ENCODE measurements at places on chromosomes 7 and 10. TPM values are rescaled to one million over a fixed set of nuclear protein-coding genes. Genes with fewer than 3 reads are reported as not detected.

SH2D4B gene
- total RNA-seq = 0.12 TPM

PON1 gene
- total RNA-seq = 2.3 TPM

FAM131B gene
- total RNA-seq = 3.7 TPM

AKR1D1 gene
- total RNA-seq = 5.4 TPM

AGR2 gene
- total RNA-seq = 56.3 TPM

PRSS37 gene
- total RNA-seq = not detected

GRCh38 chr7:66145400-66146104, 30.9 kb downstream of the CRCP start:
- no peak for DNase-seq

- DNase-seq = no peak
These were observed 16.8 kb downstream of the TMEM243 start for GRCh38 chr7:87202705-87203104.

- no peak for DNase-seq
These were observed 22.6 kb upstream of the LRRC72 start for GRCh38 chr7:16504019-16504418.

DNA sequence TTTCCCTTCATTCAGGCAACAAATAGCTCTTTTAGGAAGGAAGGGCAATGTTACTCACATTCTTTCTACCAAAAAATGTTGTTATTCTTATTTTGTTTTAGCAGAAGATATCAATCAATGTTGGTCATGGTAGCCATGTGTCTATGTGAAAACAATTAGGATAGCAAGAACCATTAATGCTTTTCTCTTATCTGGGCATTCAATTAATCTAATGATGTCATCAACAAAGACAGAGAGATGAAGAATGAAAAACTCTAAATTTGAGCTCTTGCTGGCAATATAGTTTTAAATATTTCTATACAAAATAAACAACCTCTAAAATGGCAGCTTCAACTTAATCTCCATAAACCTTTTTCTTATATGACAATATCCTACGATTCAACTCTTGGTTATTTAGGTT, 353.7 kb upstream of the ANKRD30A start:
- DNase-seq = no peak

DNA sequence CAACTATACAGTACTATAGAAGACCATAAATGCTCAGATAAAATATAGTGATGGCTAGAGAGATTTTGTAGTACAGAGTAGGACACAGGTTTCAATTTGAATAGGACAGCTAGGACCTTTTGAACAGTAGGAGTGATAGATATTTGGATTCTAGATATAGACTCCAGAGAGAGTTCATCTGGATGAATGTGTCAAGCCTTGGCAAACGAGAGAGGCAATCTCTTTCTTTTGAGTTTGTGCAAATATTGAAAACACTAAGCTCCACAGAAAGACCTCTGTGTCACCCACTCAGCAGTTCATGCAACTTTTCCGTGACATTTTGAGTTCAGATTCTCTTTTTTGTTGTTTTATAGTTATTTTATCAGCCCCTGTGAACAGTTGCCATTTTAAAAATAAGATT, 834.3 kb upstream of the COBL start:
- no peak for DNase-seq

- no peak for DNase-seq
These were observed 238.4 kb upstream of the ZMIZ1 start for GRCh38 chr10:78830062-78830975.

- DNase-seq = no peak
These were observed 494.1 kb downstream of the SH2D4B start for GRCh38 chr10:81031774-81032173.

DNA sequence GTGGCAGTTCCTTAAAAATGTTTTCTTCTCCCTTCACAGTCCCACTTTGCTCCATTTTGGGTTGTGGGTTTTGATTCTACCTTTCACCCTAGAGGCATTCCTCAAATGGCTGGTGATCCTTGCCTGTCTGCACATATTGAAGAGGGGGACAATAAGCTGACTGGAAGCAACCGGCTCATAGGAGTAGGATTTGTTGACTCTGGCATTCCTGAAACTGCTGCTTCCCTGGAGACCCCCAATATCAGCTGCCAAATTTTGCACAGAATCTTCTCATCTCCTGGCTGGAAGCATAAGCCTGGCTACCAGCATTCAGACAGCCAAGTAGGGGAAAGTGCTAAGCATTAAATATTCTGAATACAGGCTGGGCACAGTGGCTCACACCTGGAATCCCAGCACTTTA, 53.7 kb downstream of the KIF5B start:
- DNase-seq = no peak

- no peak for DNase-seq
These were observed 992 bp upstream of the MGMT start for GRCh38 chr10:129465796-129466702.

DNA sequence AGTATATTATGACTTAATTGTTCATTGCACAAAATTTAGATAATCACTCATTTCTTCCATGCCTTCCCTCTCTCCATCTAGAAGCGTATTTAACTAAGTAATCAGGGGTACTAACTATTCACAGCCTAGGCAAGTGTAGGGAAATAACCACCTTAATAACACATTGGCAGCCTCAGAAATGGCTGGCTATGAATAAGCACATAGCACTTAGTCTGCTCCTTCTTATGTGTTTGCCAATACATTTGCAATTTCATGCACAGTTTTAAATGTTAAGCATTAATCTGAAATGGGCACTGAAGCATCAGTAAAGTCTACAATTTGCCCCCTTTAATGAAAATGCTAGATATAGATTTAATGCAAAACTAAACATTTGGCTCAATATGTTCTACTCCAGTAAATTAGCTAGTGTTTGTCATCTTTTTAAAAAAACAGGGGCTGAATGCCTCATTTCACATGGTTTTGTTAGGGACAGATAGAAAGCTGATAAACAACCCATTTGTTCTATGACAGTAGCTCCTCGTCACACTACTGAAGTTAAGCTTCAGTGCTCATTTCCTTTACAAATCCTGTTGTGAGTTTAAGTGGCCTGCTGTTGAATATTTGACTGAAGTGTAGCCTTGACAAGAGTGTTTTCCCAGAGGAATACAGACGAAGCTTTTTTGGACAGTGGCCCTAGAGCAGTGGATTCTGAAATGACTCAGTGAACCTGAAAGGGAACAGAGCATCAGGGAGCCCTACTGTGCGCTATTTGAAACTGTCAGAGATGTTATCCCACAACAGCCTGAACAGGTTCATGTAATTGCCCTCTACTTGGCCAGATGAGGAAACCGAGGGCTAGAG, 30.5 kb downstream of the HHEX start:
- DNase-seq = no peak

DNA sequence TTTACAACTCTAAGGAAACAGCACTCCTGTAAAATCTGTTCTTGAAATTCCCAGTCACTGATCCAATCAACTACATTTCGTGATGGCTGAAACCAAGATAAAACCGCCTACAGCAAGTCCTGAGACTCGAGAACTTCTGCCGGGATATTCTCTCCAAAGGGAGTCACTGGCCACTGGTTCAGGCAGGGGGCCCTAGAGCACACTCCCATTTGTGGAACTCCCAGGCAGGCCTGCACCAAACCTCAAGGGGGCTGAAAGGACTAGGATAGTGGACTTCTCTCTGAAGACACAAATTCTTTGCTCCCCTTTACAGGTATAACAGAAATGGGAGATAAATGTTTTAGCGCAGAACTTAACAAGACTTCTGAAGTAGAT, 16.3 kb downstream of the CYTH3 start:
- DNase-seq = no peak

DNA sequence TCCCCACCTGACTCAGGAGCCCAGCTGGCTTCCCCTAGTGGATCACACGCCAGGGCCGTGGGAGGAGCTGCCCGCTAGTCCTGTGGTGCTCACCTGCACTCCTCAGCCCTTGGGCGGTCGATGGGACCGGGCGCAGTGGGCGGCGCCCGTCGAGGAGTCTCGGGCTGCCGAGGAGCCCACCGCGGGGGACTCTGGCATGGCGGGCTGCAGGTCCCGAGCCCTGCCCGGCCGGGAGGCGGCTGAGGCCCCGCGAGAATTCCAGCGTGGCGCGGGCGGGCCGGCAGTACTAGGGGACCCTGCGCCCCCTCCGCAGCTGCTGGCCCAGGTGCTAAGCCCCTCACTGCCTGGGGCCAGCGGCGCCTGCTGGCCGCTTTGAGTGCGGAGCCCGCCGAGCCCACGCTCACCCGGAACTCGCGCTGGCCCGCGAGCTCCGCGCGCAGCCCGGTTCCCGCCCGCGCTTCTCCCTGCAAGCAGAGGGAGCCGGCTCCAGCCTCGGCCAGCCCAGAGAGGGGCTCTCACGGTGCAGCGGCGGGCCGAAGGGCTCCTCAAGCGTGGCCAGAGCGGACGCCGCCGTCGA, 367.9 kb downstream of the TYW1 start:
- peak; percentile 11 for DNase-seq

- no peak for DNase-seq
These were observed 85.7 kb downstream of the DYNC2I1 start for GRCh38 chr7:158941821-158942605.

DNA sequence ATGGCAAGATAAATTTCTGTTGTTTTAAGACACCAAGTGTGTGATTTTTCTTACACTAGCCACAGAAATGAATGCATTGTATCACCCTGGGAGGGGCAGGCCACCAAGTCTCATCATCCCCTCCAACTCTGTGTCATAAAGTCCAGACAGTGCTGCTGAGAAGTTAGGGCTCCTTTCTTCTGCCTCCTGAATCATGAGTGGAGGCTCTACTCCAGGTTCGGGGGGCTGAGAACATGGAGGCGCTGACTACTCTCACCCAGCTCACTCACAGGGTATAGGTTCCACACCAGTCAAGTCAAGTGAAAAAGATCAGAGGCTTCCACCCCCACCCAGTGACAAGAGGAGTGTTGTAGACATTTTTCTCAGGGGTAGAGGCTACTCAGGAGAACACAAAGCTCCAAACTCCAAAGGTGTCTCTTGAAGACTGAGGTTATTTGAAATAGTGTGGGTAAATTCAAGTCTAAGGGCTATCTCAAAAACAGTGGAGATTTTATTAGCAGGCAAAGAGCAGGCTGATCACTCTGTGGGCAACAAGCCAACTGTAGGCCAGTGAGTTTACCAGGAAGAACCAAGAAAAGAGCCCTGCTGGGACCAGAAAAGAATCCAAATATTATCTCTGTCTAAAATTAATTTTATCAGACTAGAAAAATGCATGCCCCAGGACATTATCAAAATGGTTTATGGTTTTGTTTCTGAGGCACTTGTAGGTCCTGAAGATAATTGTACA, 118.6 kb upstream of the RET start:
- no peak for DNase-seq

DNA sequence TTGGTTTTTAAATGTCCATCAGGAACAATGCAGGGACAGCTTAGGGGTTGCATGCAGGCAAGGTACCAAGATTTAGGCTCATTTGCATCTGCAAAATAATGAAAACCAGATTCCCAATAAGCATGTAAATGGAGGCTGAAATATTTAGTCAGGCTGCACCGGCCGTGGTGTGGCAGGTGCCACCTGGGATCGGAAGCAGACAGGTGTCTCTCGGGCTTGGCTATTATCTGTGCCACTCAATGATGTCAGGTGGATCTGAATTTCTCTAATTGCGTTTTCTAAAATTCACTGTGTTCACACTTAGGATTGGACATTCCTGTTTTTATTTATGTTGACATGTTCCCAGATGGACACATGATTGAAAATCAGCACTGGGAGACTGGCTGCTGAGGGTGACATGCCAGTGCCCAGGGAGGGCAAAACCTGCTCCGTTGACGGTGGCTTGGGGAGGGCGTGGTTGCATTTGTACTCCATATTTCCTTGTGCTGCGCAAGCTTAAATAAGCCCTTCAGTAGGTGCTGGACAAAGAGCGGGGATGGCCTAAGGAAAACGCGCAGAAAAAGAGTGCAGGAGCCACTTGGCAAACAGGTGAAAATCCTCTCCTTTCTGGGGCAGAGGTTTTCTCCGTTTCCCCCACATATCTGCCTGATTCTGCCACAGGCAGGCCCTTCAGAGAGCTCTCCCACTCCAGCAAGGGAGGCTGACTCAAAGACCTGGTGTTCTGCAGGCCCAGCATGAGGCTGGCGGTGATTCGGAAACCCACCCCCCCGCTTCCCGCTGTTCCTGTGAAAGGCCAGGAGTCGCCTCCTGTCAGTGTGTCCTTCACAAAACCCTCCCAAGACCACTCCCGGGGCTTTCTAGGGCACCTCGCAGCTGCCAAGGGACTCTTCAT, 142.5 kb downstream of the WDR37 start:
- DNase-seq = no peak

DNA sequence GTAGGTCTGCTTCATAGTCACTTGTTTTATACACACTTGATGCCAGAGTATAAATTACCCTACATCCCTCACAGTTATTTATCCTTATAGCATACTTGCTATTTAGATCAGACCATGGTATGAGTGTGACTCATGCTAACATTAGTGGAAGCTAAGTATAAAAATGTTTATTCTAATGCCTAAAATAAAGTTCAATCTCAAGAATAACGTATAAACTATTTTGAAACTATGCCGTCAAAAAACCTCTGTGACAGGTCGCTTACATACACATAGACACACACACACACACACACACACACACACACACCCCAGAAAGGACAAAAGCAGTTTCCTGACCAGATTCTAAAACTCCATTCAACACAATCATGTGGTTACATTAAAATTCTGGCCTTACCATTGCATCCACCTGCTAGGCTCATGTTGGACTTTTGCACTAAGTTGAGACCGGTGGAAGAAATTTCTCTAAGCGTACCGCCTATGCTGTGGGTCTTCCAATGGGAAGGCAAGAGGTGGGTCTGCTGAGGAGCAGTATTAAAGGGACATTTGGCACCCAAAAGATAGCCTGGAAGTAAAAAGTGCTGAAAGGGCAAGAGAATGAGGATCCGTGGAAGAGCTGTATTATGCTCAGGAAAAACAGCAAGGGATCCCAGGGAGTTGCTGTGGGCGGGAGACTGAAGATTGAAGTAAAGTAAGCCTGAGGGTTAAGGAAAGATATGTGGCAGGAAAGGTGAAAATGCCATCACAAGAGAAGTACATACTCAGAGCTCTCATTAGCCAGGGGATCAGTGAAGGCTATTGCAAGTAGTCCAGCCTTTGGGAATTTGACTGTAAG, 5.0 kb downstream of the FOXP2 start:
- no peak for DNase-seq

DNA sequence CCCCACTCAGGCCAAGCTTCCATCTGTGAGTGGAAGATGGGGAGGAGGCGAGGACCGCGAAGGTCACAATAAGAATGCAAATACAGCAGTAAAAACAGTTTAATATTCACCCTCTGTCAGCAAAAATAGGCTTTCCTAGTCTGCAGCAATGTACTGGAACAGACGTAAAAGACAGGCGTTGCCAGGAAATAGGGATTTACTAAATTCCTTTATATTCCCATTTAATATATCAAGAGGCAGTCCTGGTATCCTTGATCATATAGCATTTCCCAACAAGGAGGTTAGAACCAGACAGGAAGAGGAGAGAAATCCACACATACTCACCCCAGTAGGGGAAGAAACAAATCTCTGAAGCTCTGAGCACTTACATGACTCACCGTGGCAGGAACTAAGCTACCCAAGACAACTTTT, 1054.9 kb upstream of the C7orf33 start:
- no peak for DNase-seq

DNA sequence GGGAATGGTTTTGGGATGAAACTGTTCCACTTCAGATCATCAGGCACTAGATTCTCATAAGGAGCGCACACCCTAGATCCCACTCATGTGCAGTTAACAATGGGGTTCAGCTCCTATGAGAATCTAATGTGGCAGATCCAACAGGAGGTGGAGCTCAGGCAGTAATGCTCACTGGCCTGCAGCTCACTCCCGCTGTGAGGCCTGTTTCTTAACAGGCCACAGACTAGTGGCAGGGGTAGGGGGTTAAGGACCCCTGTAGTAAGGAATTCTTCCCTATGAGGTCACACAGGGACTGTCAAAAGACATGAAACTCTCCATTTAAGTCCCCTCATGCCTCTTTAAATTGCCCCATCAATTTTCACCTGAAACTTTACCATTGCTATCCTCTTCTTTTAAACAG, 8.0 kb downstream of the HGF start:
- DNase-seq = no peak

All from progenitor cell of endocrine pancreas (in vitro differentiated cells).